ENCODE measurements at places on chromosomes 5 and 9.

DNA sequence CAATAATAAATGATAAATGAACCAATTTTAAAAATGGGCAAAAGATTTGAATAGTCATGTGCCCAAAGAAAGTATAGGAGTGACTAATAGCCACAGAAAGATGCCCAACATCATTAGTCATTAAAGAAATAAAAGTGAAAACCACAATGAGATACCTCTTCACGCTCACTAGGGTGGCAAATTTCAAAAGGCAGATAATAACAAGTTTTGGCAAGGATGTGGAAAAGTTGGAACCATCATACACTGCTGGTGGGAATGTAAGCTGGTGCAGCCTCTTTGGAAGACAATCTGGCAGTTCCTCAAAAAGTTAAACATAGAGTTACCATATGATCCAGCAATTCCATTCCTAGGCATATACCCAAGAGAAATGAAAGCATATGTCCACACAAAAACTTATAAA, 1819.8 kb downstream of the MAT2B start:
- peak; percentile 30 for DNase-seq

DNA sequence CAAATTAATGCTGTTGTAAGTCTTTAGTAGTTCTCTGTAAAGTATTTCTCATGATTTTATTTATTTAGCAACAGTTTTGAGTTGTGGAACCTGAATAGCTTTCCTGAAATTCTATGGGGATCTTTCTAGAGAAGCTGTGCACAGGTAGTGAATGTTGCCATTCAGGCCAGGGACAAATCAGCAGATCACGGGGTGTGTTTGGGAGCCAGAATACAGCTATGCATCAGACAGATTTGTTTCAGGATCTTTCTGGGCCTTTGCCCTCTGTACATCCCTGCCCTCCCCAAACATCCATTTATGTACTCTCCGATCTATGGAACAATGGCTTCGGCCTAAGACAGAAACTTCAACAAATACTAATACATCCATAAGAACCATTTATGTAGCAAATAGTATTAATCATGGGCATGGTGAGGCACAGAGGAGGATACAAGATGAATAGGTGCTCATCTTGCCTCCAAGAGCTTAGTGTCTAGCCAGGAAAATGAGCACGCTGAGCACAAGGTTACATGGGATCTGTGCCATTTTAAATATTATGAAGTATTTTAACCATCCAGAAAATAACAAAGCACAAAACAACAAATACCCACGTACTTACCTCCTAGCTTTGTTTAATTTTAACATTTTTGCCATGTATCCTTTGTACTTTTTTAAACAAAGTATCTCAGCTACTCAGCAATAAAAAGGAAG, 13.1 kb downstream of the ARHGEF37 start:
- DNase-seq: no peak

DNA sequence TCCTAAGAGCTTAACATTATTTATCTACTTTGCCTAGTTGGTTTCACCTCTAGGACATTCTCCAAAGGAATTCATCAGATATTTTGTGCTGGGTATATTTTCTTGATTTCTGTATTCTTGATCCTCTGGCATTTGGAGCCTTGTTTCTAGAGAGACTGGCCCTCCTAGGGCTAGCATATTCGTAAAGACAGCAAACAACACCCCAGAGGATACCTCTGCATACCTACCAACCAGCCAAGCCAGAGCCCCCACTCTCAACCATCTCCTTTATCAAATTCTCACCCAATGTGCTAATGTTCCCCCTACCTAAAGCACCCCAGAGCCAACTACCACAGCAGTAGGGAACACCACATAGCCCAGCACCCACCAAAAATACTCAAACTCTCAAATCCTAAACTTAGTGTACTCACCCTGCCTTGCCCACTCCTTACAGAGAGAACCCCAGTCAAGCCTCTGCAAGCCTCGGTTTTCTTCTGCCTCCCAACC, 149.5 kb downstream of the SEMA5A start:
- DNase-seq: no peak

DNA sequence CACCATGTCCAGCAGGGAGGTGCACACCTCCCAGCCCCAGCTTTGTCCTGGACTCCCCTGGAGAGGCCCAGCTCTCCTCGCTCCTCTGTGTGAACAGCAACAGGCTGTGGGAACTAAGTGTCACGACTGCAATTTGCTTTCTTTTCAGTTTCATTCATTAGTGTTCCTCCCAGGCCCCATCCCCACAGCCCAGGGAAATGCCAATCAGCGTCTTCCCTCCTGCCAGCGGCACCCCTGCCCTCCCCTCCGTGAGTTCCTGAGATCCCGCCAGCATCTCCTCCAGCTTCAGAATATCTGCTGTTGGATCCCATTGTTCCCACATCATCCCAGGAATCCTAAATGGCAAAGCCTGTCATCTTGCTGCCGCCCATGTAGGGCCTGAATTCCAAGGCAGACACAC, 13.1 kb upstream of the RPL26L1 start:
- DNase-seq: no peak

- DNase-seq: no peak
Measured at GRCh38 chr5:140259500-140259899, 43.4 kb downstream of the PFDN1 start.

- peak; percentile 47 for DNase-seq
Measured at GRCh38 chr5:110625376-110625999, 101.0 kb downstream of the TMEM232 start.

DNA sequence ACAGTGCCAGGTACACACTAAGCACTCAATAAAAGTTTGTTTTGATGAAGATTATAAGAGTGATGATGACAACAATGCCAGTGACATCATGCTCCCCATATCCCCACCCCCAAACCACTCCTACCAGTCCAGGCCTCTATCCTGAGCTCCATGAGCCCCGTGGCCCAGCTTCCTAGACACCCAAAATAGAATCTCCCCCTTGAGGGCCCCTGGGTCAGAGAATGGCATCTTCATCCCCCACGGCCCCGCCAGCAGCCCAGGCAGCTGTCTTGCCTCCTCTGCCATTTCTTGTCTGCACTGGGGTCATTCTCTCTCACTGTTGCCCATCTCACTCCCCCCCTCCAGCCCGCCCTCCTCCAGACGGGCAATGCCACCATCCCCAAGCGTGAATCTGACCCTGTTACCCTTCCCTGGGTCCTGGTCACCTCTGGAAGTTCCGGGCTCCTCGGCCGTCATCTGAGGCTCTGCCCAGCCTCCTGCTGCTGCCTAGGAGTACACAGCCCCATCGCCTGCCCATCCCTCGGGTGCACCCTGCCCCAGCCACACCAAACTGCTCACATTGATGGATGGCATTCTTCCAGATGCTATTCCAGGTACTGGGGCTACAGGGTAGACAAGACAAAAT, 76.8 kb upstream of the LMX1B start:
- DNase-seq: no peak

GRCh38 chr9:104604801-104605200, 626 bp downstream of the OR13C2 start:
- no peak for DNase-seq

- no peak for DNase-seq
Measured at GRCh38 chr9:131434673-131435072, 40.8 kb downstream of the PRRC2B start.
